NCI-H1048 (cell line): ENCODE measurements at places on chromosomes 6 and 20.

DNA sequence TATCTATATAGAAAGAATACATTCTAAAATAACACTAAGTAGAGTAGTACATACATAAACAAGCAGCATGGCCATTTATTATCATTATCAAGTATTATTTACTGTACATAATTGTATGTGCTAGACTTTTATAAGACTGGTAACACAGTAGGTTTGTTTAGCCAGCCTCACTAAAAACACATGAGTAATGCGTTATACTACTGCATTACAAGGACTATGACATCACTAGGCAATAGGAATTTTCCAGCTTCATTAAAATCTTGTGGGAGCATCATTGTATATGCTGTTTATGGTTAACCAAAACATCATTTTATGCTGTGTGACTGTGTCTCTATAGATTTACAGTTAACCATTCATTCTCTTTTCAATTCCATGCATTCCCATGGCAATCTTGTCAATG is 131.7 kb upstream of the HDGFL1 start:
- DNase-seq, result no peak

- no peak for DNase-seq
These were observed 254.3 kb downstream of the THBS2 start for GRCh38 chr6:168999392-168999791.

GRCh38 chr6:111291336-111292259 is 191.4 kb downstream of the REV3L start:
- DNase-seq, result no peak

DNA sequence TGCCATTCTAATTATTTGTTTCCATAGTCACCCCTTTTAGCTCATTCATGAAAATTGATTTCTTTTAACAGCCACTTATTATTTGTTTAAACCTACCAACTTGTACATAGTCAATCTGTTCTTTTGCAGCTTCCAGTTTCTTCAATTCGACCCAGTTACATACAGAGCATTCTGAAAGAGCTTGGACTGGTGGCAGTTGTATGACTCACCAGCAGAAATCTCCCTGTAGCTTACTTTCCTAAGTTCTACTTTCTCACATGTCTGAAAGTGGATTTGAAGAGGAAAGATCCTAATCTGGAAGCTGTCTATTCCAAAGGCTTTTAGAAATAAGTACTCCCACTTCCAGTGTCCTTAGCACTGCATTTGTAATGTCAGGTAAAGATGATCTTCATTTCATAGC is 447.9 kb downstream of the HTR1B start:
- no peak for DNase-seq

DNA sequence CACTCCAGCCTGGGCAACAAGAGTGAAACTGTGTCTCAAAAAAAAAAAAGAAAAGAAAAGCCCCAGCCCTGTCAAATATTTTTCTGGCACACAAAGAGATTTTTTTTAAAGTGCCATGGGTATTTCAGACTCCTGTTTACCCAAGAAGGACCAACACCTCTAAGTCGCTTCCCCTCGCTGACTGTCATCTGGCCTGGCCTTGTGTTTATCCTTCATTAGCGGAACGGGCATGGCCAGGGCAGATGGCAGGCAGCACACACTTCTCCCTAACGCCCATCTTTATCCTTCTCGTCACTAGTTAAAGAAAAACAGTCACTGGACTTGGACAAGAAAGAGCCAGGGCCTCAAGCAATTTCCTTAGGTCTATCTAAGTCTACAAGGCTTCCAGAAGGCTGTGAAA is 7.3 kb upstream of the CBFA2T2 start:
- DNase-seq, result no peak

GRCh38 chr6:144758602-144759001 is 473.5 kb downstream of the UTRN start:
- no peak for DNase-seq

- DNase-seq, result no peak
These were observed 37.7 kb upstream of the CENPW start for GRCh38 chr6:126302191-126302590.
